ENCODE measurements at places on chromosomes 6 and 20.

GRCh38 chr20:34096699-34097444 lies 15.2 kb downstream of the EIF2S2 start:
- no peak for DNase-seq

GRCh38 chr20:54626126-54626525 lies 150.7 kb downstream of the DOK5 start:
- DNase-seq = no peak

DNA sequence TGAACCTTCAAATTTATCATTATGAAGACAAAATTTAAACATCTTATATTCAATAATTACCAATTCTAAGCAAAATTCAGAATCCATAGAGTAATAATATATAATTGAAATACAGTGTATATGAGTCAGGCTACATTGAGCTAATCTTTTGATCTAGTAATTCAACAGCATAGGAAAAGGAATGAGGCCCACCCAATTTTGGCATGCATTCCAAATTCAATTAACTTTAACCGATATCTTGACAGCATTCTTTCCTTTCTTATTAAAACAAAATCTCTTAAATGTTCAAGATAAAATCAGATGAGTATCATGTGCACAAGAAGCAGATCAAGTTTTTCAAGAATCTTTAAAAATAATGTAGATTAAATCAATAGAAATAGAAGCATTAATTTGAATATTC lies 132.9 kb upstream of the QKI start:
- no peak for DNase-seq

DNA sequence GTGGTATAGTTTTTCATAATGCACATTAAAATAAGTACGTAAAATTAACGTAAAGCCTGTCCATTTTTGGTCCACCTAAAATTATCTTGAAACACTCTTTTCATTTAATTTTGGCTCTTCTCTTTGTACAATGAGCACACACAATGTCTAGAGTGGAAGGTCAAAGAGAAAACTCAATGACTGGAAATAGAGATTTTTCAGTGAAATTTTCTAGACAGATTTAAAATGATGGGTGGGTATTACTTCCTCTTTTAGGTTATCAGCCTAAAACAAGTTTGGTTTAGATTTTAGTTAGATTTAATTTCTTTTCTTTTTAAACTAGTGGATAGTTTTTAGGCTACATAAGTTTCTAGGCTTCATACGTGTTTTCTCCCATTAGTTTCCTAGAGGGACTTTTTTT lies 24.9 kb downstream of the DSE start:
- no peak for DNase-seq

DNA sequence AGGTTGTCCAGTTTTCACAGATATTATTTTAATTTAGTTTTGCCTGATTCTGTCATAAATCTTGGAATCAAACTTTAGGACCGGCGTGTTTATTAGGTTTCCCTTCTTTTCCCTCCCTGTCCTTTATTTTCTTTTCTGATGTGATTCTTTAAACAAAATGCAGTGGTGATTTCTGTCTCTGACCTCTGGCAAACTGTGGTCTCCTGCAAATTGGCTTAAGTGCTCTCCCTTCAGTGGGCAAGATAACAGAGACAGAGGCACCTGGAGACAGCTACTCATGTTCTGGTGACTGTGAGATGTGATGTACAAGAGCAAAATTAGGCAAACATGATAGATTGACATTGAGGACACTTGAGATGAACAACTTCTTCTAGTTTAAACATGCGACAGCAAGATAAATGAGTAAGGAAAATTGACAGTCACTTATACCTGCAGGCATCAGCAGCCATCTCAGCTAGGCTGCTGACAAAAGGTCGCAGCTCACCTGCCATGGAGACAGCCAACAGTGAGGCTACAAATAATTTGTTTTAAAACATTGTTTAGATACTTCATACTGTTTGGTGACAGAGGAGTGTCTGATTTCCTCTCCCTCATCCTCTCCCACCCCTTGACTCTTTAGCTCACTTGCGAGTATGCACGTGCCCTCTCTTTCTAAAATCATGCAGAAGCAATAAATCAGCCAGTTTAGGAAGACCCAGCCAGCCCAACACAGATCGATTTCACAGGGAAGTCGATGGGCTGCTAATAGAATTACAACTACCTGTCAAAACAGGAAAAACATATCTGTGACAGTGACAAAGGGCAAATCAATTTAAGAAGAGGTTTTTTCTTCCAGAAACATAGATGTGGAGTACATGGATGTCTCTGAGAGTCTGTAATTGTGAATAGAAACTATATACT lies 63.4 kb upstream of the MAP3K7 start:
- no peak for DNase-seq

- no peak for DNase-seq
Measured at GRCh38 chr6:134458857-134459657, 141.1 kb upstream of the SGK1 start.

GRCh38 chr20:46974669-46975434 lies 80.2 kb downstream of the EYA2 start:
- no peak for DNase-seq

GRCh38 chr6:170253910-170254269 lies 37.0 kb downstream of the DLL1 start:
- no peak for DNase-seq

DNA sequence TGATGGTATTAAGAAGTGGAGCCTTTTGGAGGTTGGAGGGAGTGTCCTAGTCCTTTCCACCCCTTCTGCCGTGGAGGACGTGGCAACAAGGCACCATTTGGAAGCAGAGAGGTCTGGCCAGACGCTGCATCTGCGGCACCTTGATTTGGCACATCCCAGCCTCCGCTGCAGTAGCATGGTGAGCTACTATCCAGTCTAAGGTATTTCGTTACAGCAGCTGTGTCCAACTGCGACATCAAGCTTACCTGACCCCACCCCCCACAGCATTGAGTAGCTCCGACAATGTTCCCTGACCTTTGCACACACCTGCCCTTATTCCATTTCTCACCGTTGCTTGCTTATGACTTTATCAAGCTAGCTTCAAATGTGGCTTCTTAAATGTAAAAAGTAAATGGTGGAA lies 29.8 kb upstream of the SYNJ2 start:
- no peak for DNase-seq

- DNase-seq = no peak
Measured at GRCh38 chr6:99422912-99423311, 2.2 kb downstream of the PNISR start.

DNA sequence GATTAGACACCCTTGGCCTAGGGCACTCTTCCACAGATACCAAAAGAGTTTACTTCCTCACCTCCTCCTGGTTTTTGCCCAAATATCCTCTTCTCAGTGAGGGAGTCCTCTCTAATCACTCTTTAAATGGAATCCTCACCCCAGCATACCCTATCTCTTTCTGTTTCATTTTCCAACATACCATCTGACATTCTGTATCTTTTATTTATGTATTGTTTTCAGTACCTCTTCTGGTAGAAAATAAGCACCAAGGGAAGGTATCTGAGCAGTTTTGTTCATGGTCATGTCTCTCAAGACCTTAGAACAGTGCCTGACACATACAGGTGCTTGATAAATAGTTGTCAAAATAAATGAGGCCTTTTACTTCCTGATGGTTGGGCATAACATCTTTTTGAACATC lies 55.1 kb downstream of the KIAA0408 start:
- DNase-seq = no peak

DNA sequence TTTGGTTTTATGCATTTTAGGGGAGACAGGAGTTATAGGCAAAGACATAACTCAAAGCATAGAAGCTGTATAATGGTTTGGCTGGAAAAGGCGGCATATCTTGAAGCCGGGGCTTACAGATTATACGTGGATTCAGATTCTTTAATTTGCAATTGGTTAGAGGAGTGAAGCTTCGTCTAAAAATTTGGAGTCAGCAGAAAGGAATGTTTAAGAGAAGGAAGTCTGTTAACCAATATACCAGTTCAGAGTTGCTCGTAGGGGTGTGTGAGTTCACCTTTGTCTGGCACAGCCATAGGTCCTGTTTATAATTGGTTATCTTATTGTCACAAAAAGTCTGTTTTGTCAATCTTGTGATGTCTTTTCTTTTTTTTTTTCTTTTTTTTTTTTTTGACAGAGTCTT lies 8.9 kb downstream of the ARHGAP40 start:
- no peak for DNase-seq

GRCh38 chr6:126176282-126176681 lies 163.6 kb upstream of the CENPW start:
- no peak for DNase-seq

DNA sequence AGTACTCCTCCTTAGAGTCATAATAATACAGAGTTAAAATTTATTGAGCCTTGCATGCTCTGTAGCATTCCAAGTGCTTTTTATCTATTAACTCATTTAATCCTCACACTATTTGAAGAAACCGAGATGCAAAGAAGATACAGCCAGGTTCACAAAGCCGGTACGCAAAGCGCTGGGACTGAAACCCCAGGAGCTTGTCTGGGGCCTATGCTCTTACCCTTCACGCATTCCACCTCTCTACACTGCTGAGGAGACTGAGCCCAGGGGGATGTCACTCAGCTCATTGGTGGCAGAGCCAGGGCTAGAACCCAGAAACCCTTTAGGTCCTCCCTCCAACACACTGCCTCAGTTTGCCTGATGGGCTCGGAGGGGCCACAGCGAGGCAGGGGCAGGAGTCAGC lies 19.7 kb upstream of the MRPS18A start:
- DNase-seq = no peak

DNA sequence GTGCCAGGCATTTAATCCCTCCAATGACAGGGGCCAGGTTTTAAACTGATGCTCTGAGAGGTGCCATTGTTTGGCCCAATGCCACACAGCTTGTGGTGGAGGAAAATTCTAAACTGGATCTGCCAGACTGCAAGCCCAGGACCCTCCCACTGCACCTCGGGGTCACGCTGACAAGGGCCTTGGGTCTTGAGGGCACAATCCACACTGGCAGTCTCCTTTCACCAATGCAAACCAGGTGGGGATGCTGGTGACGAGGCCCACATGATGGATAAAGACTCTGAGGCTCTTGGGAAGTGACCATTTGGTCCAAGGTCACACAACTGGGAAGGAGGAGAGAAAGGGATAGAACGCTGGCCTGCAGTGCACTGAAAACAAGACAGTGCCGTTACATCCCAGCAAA lies 14.7 kb downstream of the ANKRD60 start:
- DNase-seq = no peak

DNA sequence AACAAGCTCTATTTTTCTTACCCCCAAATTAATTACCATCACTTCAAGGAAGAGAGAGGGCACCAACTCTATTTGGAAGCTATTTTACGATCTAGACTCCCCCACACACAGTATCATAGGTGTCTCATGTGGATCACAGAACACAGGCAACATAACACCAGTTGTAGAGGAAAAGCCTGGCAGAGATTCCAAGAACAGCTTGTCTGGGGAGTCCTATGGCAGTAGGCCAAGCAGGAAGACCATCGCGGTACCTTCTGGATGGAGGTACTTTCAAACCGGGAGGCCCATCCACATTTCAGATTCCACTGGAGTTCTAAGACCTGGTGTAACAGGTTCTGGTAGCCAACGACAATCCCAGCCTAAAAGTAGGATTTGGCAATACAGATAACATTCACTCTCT lies 37.6 kb upstream of the SPDEF start:
- no peak for DNase-seq

DNA sequence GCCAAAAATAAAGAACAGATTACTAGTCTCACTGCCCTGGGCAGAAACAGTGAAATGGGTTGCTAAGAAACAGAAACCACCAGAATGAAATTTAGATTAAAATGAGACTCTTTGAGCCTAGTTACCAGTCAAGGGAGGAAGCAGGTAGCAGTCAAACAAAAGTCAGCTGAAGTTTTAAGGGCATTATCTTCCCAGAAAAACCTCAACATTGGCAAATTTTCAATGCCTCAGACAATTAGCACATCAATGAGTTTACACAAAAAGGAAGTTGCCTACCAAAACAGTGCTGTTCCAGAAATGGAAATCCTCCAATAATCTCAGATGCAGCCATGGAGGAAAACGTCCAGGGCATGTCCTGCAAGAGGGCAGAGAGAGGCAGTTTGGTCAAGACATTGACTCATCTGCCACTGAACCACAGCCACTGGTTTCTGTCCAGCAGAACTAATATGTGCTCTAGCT lies 399.7 kb upstream of the ADGRB3 start:
- DNase-seq = no peak

GRCh38 chr6:28658475-28659249 lies 133.0 kb downstream of the GPX5 start:
- DNase-seq = no peak

GRCh38 chr6:133185731-133186130 lies 55.4 kb upstream of the EYA4 start:
- no peak for DNase-seq

DNA sequence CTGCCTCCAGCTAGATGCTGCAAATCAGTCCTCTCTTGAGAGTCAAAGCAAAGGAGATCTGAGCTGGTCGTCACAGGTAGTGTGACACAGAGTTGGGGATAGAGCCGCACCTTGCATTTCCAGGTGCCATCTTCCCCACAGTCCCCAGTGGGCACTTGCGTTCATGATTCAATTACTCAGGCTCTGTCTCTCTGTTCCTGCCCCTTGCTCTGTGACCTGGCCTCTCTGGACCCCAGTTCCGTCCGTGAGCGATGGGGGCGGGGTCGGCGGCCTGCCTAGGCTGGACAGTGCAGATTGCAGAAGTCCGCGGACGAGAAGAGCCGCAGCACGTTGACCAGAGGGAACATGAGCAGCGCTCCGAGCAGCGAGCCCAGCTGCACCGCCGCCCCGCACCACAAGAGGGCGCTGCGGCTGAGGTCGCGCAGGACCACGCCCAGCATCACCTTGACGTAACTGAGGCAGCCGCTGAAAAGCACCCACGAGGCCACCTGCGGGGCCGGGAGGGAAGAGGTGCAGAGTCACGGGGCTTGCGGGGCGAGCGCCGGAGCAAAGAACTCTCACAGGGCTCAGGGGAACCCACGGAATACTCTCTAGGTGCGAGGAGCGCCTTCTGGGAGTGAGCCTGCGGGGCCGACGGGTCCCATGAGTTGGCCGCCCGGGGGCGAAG lies 7.4 kb downstream of the SLC52A3 start:
- no peak for DNase-seq

DNA sequence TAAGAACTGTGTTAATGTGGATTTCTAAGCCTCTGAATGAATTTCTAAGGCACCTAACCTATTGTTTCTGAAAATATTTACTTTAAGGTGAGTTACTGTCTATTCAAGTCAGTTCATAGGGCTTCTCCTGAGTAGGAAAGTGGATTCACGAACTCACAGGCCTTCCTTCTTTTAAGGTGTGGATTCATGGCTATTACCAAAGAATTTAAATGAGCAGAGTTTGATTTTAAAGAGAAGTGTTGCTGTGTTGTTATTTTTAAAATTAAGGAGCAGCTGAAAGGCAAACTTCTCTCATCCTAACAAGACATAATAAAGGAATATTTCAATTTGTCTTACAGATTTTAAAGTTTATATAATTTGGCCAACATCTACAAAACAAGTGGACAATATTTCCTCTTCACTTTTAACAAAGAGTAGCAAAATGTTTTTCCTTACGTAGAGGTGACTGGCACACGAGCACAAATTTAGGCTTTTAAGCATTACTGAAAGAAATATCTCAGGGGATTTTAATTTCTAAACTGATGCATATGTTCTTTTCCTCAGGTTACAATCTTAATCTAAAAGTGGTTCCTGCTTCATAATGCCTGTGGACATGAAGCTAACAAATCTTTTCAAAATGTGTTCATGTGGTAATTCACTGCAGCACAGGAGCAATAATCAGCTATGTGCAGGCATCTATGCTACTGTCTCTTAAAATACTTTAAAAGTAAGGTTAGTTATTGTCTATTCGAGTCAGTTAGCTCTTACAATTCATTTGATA lies 602 bp upstream of the TSPYL4 start:
- no peak for DNase-seq
